SW 1271 (cell line): ENCODE measurements at places on chromosomes 5 and 9.

GRCh38 chr5:14171046-14171445 lies 27.9 kb downstream of the TRIO start:
- DNase-seq, result no peak

GRCh38 chr5:134245101-134245604 lies 19.3 kb upstream of the PPP2CA start:
- peak; percentile 38 for DNase-seq

- DNase-seq, result no peak
Measured at GRCh38 chr9:86005253-86005775, 64.4 kb downstream of the NAA35 start.

DNA sequence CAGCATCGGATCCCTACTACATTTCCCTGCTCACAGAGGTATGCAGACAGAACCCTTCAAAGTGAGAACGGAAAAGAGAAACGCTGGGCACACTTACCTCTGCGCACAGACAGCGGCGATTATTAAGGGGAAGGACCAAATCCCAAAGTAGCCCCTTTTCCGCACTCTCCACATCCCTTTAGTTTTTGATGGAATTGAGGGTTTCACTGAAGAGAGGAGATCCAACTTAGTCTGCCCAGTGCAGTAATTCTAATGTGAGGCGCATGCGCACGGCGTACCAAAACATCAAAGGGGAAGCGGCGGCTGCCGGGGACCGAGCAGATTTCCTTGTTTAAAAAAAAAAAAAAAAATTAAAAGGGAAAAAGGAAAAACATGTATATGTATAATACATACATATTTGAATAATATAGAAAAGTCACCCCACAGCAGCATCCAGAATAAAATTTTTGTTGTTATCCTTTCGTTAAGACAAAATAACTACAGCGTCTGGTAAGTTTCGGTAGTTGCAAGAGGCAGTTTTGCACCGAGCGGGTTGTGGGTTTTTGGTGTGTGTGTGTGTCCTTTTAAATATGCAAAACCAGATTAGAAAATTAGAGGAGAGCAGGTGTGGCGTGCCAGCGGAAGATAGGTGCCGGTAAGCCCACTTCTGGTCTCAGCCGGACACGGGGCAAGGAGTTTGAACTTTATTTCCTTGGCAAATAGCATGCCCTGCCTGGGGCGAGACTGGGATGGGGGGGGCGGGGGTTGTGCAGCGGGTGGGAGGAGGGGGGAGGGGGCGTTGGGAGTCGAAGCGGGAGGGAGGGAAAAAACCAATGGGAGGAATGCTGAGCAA lies at the start of gene GABRB2:
Gene GABRB2, minus strand, starts transcription at position 256 of the 832 bp plus-strand sequence. Its CDS starts 82 bp downstream, at position 174.
- no peak for DNase-seq

GRCh38 chr9:16912197-16912596 lies 41.7 kb upstream of the BNC2 start:
- DNase-seq, result no peak

- no peak for DNase-seq
Measured at GRCh38 chr5:20494706-20495105, 506.7 kb upstream of the CDH18 start.

- no peak for DNase-seq
Measured at GRCh38 chr5:109496112-109496511, 86.3 kb upstream of the PJA2 start.

DNA sequence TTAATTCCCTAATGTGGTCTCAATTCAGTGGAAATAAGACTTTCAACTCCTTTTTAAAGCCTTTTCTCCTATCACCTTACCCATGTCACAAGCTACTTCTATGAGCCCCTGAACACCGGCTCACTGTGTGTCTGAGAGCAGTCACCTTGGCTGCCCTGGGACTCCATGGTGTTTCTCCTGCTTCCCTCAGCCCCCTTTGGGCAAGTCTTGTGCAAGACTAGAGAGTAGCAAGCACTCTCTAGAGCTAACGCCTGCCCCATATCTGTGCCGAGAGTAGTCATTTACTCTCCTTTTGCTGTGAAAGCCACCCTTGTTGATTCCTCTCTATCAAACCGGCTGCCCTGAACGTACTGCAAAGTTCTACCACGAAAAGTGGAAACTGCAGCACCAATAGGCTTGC lies 77.9 kb upstream of the DAB2 start:
- DNase-seq, result no peak

DNA sequence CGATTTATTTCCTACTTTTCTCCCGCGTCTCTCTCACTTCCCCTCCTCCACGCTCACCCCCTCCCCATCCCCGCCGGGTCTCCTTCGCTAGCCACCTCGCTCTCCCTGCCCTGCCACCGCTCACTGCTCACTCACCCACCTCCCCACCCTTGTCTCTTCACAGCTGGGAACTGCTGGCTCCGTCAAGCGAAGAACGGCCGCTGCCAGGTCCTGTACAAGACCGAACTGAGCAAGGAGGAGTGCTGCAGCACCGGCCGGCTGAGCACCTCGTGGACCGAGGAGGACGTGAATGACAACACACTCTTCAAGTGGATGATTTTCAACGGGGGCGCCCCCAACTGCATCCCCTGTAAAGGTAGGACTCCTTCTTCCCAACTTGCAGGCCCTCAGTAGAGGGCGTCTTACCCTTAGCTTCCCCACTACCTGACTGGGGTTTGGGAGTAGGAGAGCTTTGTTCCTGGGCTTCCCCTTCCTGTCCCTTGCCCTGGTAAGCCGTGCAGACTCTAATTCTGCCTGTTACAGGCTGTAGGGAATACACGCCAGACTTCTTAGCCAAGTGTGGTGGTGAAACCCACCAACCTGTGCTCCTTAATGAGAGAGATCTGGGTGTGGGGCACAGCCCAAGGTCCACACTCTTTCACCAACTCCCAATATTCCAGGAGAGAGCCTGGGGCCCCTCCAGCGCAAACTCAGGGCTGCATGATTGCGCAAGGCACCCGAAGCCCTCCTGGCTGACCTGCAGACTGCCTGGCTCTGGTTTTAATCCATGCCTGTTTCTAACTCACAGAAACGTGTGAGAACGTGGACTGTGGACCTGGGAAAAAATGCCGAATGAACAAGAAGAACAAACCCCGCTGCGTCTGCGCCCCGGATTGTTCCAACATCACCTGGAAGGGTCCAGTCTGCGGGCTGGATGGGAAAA lies 2.5 kb downstream of the FST start:
- DNase-seq, result no peak

- no peak for DNase-seq
Measured at GRCh38 chr9:20380546-20380945, 241.8 kb downstream of the MLLT3 start.
